ENCODE measurements at places on chromosomes 13 and 19.

GRCh38 chr19:2589441-2589840 lies 113.1 kb downstream of the GNG7 start:
- DNase-seq = no peak

GRCh38 chr13:59451236-59451635 lies 712.5 kb downstream of the DIAPH3 start:
- DNase-seq = no peak

DNA sequence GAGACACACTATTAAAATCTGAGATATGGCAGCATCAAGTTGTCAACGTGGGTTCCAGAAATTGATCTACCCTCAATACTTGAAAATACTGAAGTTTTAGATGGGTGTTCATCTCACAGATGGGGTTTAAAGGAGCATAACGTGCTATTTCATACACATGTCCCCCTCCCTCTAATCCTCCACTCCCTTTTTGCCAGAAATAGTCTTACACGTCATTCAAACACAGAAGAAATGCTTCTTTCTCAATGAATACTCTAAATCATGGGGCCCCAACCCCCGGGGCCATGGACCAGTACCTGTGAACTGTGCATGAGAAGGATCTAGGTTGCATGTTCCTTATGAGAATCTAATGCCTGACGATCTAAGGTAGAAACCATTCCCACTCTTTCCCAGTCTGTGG lies 19.6 kb downstream of the KLF12 start:
- no peak for DNase-seq

- DNase-seq = no peak
Observed at GRCh38 chr13:80040981-80041317, 300.0 kb downstream of the SPRY2 start.

- no peak for DNase-seq
Observed at GRCh38 chr13:76738616-76739015, 147.6 kb downstream of the KCTD12 start.
